Activated naive CD8-positive, alpha-beta T cell treated with anti-CD3 and anti-CD28 coated beads for 36 hours (primary cell): ENCODE measurements at places on chromosomes 2 and 18. TPM values are rescaled to one million over a fixed set of nuclear protein-coding genes. Genes with fewer than 3 reads are reported as not detected.

GRCh38 chr2:105737980-105738657, 6.6 kb upstream of the NCK2 start:
- no peaks in the 10 kb centered on the region for H3K27me3 ChIP-seq
- no peak for DNase-seq
- H3K4me3 ChIP-seq, result peak overlapping the region; percentile 77
- peak overlapping the region; percentile 96 for H3K27ac ChIP-seq
- peaks cover 67% of the 10 kb centered on the region for H3K4me1 ChIP-seq
- H3K36me3 ChIP-seq, result peaks cover 4% of the 10 kb centered on the region

Gene UPP2
- not detected for total RNA-seq

GRCh38 chr2:231640641-231641111, 48.0 kb downstream of the TEX44 start:
- H3K4me3 ChIP-seq, result no peak overlapping the region
- no peak overlapping the region for H3K27ac ChIP-seq
- peaks cover 18% of the 10 kb centered on the region for H3K4me1 ChIP-seq
- no peak for DNase-seq
- H3K36me3 ChIP-seq, result no peaks in the 10 kb centered on the region

DNA sequence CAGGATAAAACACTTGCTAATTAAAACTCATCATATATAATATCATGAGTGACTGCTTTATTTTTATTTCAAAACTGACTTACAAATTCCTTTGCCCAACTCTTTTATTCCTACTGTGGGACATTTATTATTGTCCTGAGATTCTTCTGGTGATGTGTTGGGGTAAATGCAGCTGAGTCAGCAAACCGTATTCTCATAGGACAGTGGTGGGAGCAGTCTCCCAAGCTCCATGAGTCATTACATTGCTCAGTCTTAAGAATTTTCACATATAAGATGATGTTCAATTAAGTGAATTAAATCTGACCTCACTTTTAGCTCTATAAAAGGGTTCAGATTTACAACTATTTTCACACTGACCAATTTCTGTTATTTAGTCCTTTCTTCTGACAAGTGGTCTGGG, 1530.7 kb downstream of the LRP1B start:
- no peaks in the 10 kb centered on the region for H3K4me1 ChIP-seq
- H3K27ac ChIP-seq, result no peak overlapping the region
- no peaks in the 10 kb centered on the region for H3K36me3 ChIP-seq
- no peak overlapping the region for H3K4me3 ChIP-seq
- H3K27me3 ChIP-seq, result no peaks in the 10 kb centered on the region

DNA sequence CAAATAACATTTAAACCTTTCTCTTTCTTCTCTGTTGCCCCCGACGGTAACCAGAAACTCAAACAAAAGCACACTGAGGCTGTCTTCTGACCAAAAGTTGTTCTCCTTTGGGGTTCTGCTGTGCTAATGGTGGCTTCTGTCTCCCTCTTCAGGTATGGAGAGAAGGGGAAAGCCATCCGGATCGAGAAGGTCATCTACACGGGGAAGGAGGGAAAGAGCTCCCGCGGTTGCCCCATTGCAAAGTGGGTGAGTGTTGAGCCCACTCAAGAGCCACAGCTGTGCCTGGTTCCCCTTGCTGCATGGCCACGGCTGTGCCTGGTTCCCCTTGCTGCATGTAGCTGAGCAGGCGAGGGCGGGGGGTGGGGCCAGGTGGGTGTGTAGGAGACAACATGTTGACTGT, 67.4 kb downstream of the BOLA3 start:
- H3K27me3 ChIP-seq, result no peaks in the 10 kb centered on the region
- peak overlapping the region; percentile 14 for H3K27ac ChIP-seq
- no peak for DNase-seq
- no peak overlapping the region for H3K4me3 ChIP-seq
- H3K4me1 ChIP-seq, result no peaks in the 10 kb centered on the region

DNA sequence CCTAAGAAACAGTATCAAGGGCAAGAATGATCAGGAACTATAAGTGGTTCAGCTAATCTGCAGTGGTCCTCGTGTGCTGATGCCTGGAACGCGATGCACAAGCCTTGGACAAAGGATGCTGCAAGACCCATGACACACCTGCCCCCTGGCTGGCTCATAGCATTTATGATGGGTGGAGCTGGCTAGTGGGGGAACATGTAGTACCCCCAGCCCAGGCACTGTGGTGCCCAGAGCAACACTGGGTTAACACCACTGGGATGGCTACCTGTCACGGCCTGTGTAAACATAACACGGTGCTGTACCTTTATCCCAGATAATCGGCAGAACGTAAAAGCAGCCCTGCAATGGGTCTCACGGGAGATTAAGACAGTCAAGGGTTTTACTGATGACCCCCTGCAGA, 60.3 kb upstream of the PEX13 start:
- peaks cover 24% of the 10 kb centered on the region for H3K36me3 ChIP-seq
- no peaks in the 10 kb centered on the region for H3K27me3 ChIP-seq
- no peak overlapping the region for H3K27ac ChIP-seq
- H3K4me3 ChIP-seq, result no peak overlapping the region
- peaks cover 12% of the 10 kb centered on the region for H3K4me1 ChIP-seq
- no peak for DNase-seq
